ENCODE measurements at places on chromosomes 7 and 10.

DNA sequence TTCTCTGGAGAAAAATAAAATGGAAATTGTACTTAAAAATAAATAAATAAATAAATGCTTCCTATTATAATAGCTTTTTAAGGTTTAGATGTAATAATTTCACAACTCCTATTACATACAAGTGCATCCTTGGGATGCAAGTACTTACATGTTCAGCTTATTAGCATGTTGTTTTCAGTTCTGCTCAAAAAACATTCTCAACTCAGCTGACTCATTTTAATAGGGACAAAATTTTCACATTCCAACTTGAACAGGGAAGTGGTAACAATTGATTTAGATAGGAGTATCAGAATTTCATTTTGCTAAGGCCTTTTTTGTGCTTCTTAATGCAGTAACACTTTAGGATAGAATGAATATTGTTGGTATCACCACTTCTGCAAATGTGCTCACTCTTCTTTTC, 16.7 kb upstream of the PAPSS2 start:
- no peak for DNase-seq

DNA sequence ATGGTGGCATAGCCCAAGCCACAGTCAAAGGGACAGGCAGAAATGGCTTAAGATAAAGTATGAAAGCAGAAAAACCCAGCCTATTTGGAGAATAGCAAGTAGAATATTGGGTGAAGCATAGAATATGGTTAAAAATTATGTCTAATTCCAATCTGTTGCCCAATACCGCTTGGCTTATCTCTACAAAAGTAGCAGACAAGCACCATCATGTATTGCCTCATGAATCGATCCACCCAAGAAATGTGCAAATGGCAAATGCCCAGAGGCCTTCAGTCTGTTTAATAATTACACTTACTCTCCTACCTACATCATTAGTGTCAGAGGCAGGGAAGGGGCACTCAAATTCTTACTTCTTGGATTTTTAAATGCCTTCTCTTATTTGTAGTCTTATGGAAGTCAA, 130.9 kb upstream of the ADAM12 start:
- no peak for DNase-seq

DNA sequence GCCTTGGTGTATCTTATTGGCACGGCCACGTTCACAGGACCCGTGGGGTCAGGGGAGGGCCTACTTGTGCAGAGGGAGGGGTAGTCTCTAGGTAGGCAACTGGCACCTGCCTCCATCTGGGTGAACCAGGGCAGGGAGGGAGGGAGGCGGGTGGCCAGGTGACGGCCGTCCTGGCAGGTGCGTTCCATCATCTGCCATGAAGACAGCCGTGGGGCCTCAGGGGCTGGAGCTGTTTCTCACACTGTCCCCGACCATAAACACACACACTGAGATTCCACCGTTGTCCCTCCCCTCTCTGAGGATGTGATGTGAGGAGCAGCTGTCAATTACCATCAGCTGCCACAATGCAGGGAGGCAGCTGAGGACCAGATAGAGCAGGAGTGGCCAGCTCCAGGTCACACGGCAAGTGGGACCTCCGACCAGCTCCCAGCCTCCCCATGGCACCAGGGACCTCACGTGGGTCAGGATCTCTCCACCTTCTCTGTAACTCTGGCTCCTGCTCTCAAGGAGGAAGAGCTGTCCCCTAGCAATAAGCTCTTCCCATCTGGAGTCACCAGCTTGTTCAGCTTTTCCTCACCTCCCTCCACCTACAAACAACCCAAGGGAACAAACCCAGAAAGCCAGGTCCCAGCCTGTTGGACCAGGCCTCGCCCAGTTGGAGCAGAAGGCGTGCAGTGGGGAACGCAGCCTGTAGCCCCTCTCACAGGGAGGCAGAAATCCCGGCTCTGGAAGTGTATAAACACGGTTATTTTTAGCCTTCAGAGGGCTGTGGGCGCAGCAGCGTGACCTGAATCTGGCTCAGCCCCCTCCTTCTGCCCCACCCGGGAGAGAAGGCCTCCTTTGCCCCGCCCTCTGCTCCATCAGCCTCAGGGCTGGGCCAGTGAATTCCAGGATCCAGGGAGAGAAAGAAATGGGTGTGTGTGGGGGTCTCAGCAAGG, 33.1 kb downstream of the ZMIZ1 start:
- no peak for DNase-seq

- DNase-seq = no peak
Measured at GRCh38 chr10:103781329-103782061, 73.9 kb downstream of the SH3PXD2A start.

- no peak for DNase-seq
Measured at GRCh38 chr10:88896994-88897853, 17.2 kb downstream of the STAMBPL1 start.

- no peak for DNase-seq
Measured at GRCh38 chr7:91149341-91150246, 114.6 kb upstream of the FZD1 start.

- no peak for DNase-seq
Measured at GRCh38 chr10:24318517-24318916, 109.6 kb downstream of the KIAA1217 start.
